ENCODE measurements at places on chromosomes 7 and 10.
A peak's percentile ranks its signal among the peaks of the same experiment; 100 is the strongest.

- no peak overlapping the region for H3K4me3 ChIP-seq
- H3K27ac ChIP-seq, result no peak overlapping the region
- no peaks in the 10 kb centered on the region for H3K36me3 ChIP-seq
- H3K27me3 ChIP-seq, result no peaks in the 10 kb centered on the region
- DNase-seq, result no peak
Measured at GRCh38 chr10:19704544-19704943, 111.7 kb upstream of the PLXDC2 start.

- H3K27me3 ChIP-seq, result no peaks in the 10 kb centered on the region
- DNase-seq, result no peak
- H3K27ac ChIP-seq, result no peak overlapping the region
- H3K4me1 ChIP-seq, result peaks cover 3% of the 10 kb centered on the region
- H3K36me3 ChIP-seq, result peaks cover 9% of the 10 kb centered on the region
Measured at GRCh38 chr10:7279303-7279702, 131.5 kb downstream of the SFMBT2 start.

GRCh38 chr7:43652364-43652763 lies 69.5 kb downstream of the STK17A start:
- no peaks in the 10 kb centered on the region for H3K36me3 ChIP-seq
- H3K27me3 ChIP-seq, result no peaks in the 10 kb centered on the region
- peaks cover 62% of the 10 kb centered on the region for H3K4me1 ChIP-seq
- no peak for DNase-seq
- H3K27ac ChIP-seq, result peak overlapping the region; percentile 97

DNA sequence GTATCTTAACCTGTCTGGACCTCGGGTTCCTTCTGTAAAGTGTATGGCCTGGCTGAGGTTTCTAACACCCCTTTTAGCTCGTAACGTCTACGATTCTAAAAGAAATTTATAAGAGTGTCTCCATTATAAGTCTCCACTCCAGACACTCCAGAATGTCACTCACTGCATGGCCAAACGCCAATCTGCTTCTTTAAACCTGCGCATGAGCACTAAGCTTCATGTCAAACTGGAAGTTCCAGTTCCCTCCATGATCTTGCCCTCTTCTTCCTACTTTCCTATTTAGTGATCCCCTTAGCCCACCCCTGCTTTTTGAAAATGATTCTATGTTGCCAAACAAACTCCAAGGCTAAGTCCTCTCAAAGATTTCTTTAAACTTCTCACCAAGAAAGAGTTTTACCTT lies 241.4 kb upstream of the NPVF start:
- H3K4me3 ChIP-seq, result no peak overlapping the region
- no peaks in the 10 kb centered on the region for H3K36me3 ChIP-seq
- DNase-seq, result no peak
- no peaks in the 10 kb centered on the region for H3K4me1 ChIP-seq

DNA sequence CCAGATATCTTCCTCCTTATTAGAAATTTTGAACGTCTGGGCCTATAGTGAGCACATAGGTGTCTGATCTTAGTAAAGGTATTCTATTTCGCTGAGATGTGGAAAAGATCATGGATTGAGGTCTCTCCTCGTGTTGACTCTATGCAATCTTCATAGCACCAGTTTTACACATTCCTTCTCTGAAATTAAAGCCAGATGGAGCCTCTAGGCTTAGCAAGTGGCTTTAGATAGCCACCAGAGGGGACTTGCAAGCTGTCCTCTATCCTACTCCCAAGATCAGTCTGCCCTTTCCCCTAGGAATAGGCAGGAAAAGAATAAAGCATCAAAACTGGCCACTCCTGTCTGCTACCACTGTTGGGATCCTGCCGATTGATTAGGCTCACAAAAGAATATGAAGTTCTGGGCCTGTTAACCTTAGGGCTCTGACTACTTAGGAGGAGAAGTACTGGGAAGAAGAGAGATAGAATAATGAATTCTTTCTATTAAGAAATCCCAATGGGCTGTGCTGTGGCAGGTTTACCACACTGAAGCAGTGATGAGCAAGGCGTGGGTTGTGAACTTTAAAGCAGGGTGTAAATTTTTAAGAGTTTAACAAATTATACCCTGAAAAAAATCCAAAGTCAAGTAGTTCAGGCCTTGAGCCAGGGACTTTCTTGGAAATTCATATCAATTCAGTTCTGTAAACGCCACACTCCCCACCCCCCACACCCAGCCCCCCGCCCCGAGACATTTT lies 2.2 kb upstream of the STRIP2 start:
- no peak overlapping the region for H3K27ac ChIP-seq
- no peak for DNase-seq
- H3K4me3 ChIP-seq, result no peak overlapping the region
- peaks cover 14% of the 10 kb centered on the region for H3K4me1 ChIP-seq
- H3K36me3 ChIP-seq, result no peaks in the 10 kb centered on the region

- no peaks in the 10 kb centered on the region for H3K36me3 ChIP-seq
- no peaks in the 10 kb centered on the region for H3K27me3 ChIP-seq
- no peak overlapping the region for H3K27ac ChIP-seq
- DNase-seq, result no peak
- H3K4me3 ChIP-seq, result peak overlapping the region; percentile 52
Measured at GRCh38 chr10:131980761-131981428, 828 bp downstream of the BNIP3 start.

- peaks cover 8% of the 10 kb centered on the region for H3K4me1 ChIP-seq
- H3K4me3 ChIP-seq, result no peak overlapping the region
- DNase-seq, result peak; percentile 53
- no peak overlapping the region for H3K27ac ChIP-seq
- no peaks in the 10 kb centered on the region for H3K27me3 ChIP-seq
Measured at GRCh38 chr7:22569586-22570321, 69.8 kb upstream of the STEAP1B start.

GRCh38 chr10:35422228-35422627 lies 85.9 kb downstream of the CCNY start:
- no peaks in the 10 kb centered on the region for H3K36me3 ChIP-seq
- no peak overlapping the region for H3K4me3 ChIP-seq
- DNase-seq, result no peak

GRCh38 chr7:100087055-100087750 lies 1.6 kb upstream of the COPS6 start:
- no peaks in the 10 kb centered on the region for H3K27me3 ChIP-seq
- no peak for DNase-seq
- no peak overlapping the region for H3K4me3 ChIP-seq
- H3K36me3 ChIP-seq, result peaks cover 14% of the 10 kb centered on the region

GRCh38 chr7:121369462-121369861 lies 26.6 kb downstream of the FAM3C start:
- no peak for DNase-seq
- H3K27me3 ChIP-seq, result no peaks in the 10 kb centered on the region
- H3K36me3 ChIP-seq, result peaks cover 23% of the 10 kb centered on the region
- peak overlapping the region; percentile 53 for H3K27ac ChIP-seq
- H3K4me1 ChIP-seq, result peaks cover 21% of the 10 kb centered on the region

- H3K27me3 ChIP-seq, result no peaks in the 10 kb centered on the region
- DNase-seq, result no peak
- no peaks in the 10 kb centered on the region for H3K36me3 ChIP-seq
- H3K4me1 ChIP-seq, result no peaks in the 10 kb centered on the region
Measured at GRCh38 chr10:18684953-18685352, 25.7 kb downstream of the ARL5B start.

GRCh38 chr7:77866370-77866769 lies 67.8 kb downstream of the PHTF2 start:
- no peaks in the 10 kb centered on the region for H3K36me3 ChIP-seq
- no peaks in the 10 kb centered on the region for H3K4me1 ChIP-seq
- no peak overlapping the region for H3K27ac ChIP-seq
- no peak overlapping the region for H3K4me3 ChIP-seq

GRCh38 chr10:26832960-26833359 lies 27.8 kb downstream of the ABI1 start:
- H3K27ac ChIP-seq, result no peak overlapping the region
- DNase-seq, result no peak
- no peaks in the 10 kb centered on the region for H3K36me3 ChIP-seq
- H3K4me1 ChIP-seq, result peaks cover 14% of the 10 kb centered on the region

DNA sequence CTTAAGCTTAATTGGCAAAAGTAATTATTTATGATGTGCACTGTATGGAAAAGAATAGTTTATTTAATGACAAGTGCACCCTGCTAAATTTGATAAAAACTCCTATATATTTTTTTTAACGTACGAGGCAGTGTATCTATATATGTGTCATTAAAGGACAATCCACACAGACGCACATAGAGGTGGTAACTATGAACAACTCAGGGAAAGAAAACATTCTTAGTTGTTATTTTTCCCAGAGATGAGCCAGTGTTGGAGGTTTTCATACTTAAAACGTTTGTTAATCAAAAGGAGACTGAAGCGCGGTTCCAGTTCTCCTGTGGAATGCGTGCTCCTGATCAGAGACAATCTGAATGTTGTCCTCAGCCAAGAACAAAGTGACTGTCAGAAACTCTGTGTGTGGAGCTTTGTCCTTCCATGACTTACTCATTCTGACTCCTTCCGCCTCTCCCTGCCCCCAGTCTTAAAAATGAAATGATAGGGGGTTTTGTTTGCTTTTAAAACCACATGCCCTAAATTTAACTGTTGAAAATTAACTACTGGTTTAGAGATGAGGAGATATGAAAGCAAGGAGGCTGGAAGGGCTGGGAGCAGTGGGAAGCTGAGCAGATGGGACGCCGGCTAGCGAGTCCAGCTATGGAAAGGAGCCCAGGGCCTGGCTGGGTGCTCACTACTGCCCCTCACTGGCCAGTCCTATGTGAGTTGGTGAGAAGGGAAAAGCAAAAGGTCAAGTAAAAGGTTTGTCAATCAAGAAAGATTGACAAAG lies 99.6 kb downstream of the SVIL start:
- H3K27ac ChIP-seq, result no peak overlapping the region
- H3K4me3 ChIP-seq, result no peak overlapping the region
- no peaks in the 10 kb centered on the region for H3K27me3 ChIP-seq
- no peaks in the 10 kb centered on the region for H3K4me1 ChIP-seq
- DNase-seq, result no peak

- H3K36me3 ChIP-seq, result no peaks in the 10 kb centered on the region
- H3K4me3 ChIP-seq, result no peak overlapping the region
- H3K27ac ChIP-seq, result no peak overlapping the region
Measured at GRCh38 chr7:29247224-29247962, 52.8 kb downstream of the CHN2 start.

Measured in natural killer cell (primary cell).